Stromal cell of bone marrow (primary cell): ENCODE measurements at places on chromosomes 5 and 9.

DNA sequence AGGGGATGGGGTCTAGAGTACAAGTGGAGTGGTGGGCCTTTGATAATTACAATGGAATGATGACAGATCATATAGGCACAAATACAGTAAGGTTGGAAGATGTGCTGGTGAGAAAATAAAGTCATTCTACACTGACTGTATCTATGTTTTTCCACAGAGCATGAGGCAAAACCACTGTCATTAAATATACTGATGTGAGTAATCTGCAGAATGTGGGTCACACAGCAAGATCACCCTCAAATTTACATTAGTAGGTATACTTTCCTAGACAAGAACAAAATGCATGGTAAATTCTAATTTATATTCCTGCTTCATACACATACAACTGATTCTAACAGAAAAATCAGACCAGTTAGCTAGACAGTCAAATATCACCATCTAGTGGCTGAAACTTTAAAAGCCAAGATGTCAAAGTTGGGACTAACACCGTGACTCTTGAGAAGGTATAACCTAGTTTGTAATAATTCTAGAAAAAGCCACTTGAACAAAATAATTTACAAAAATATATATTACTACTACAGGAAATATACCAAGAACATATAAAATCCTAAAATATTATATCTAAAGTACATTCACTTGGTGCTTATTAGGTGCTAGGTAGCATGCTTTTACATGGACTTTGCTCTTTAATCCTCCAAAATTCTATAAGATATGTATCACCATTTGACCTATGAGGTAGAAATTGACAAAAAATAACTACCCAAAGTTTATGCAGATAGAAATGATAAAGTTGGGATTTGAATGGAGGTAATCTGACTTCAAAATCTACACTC, 19.5 kb downstream of the TTC33 start:
- DNase-seq = peak; percentile 36

DNA sequence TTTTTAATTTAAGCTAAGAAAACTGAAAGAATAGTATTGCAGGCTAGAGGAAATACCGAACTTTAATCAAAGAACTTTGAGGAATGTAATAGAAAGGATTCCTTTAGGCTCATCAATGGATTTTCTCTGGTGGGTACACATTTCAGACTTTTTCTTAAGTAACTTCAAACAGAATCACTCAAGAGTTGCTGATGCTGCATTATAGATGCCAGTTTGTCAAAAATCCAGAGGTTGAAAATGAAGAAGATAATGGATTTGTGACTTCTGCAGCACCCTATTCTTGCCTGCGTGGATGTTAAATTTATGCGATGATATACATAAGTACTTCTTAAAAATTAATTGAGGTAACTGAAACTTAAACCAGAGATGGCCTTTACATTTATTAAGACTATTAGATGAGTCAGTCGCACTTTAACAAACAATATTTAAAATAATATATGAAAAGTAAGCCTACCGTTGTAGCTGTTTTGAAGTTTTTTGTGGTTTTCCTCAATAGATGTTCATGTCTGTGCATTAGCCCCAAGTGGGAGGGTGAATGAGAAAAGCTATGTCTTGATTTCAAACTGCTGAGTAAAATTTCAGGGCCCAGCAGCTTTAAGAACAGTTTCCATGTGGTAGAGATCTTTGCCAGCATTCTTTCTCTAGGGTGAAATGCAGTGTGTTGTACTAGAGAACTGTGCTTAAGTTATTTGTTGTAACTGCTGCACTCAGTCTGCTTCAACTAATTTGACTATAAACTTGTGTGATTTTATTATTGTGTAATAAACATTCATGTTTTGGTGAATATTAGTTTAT, at the start of gene OGN:
Gene OGN, minus strand, starts transcription at position 537 of the 795 bp plus-strand sequence. CDS start 1,171 bp downstream, outside the sequence.
- no peak for DNase-seq

DNA sequence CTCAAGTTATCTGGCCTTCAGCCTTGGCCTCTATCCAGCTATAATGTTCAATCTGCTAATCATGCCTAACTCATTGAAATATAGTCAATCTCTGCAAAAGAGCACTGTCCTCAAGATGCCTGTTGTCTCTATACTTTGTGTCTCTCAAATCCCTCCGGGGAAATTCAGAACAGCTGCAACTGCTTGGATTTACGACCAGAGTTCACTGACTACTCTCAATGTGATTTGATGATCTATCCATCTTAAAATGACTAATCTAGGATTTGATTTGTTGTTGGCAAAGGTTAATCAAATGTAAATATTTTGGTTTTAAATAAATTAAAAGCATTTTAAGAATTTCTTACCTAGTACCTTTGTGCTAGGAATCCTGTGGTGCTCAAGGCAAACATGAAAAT, 40.9 kb downstream of the SVEP1 start:
- DNase-seq = no peak

GRCh38 chr5:82129723-82130285, 148.3 kb downstream of the RPS23 start:
- DNase-seq = no peak

- DNase-seq = no peak
These were observed 368 bp upstream of the FRMPD1 start for GRCh38 chr9:37650299-37650872.

GRCh38 chr5:80219391-80219790, 36.5 kb downstream of the SERINC5 start:
- DNase-seq = no peak

DNA sequence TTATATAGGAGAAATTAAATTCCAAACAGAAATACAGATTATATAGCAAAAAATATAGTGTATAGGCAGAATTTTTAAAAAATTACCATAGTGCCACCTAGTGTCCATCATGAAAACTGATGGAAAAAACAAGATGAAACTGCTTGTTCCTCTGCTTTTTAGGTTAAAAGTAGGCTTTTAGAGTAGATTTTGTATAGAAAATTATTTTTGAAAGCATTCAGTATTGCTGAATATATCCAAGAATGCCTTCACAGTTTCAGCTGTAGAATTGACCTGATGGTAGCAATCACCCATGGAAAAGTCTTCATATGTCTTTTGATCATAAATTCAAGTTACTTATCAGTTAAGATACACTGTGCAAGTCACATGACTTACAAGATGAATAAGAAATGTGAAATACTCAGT, 19.7 kb downstream of the RIOK2 start:
- no peak for DNase-seq

DNA sequence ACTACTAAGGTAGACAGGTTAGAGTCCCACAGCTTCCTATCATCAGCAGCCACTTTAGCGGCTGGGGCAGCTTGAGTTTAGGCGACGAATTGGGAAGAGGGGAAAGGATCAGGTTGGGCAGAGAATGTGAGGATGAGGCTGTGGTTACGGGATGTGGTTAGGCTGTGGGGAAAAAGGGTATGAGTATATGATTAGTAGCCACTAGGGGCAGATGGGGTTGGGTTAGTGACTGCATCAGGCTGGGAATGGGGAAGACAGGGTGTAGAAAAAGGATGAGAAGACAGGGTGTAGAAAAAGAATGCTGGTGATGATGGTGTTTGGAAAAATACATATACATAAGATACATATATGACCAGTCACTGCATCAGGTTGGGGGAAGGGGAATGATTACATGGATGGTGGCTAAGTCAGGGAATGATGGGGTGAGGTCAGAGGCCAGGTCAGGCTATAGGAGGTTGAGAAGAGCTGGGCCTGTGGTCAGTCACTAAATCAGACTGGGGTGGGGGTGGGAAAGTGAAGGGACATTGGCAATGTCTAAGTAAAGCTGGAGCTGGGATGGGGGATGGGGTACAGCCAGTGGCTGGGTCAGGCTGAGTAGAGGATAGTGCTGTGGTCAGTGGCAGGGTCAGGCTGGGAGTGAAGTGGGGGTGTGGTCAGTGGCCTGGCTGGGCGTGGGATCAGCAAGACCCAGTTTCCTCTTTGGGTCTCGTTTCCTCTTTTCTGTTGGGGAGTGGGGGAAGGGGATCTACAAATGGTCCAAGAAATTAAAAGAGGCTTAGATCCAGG, 2.1 kb downstream of the TLN1 start:
- DNase-seq = peak; percentile 73

- no peak for DNase-seq
These were observed 339.0 kb downstream of the NSG2 start for GRCh38 chr5:174384509-174384947.

DNA sequence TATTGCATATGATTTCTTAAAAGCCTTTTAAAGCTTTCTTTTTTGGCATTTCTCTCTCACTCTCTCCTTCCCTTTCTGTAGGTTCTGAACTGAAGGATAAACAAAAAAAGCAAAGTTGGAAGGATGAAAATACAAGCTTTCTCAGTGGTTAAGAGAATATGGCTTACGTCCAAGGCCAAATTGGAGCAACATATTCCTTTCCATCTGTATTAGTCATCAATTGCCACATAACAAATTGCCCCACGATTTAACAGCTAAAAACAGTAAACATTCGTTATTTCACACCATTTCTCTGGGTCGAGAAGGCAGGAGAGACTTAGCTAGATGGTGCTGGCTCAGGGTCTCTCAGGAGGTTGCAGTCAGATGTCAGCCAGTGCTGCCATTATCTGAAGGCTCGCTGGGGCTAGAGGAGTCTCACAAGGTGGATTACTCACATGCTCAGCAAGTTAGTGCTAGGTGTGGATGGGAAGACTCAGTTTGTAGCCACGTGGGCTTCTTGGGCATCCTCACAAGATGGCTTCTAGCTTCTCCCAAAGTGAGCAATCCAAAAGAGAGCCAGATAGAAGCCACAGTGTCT, 2.0 kb upstream of the ROR2 start:
- no peak for DNase-seq

DNA sequence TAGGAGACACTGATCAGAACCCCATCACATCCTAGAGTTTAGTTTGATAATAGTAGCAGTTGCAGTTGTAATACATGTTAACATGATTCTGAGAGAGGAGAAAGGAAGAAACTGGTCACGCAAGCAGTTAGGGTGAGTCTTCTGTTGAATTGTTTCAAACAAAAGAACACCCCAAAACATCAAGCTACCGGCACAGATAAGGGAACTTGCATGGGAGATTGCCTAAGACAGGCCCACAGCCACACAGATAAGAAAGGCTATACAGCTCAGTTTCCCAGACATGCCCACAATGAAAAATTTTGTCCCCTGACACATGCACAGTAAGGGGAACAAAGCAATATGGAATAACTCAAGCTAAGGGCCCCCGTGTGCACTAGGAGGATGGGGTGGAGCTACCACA, 15.9 kb downstream of the HSPB3 start:
- DNase-seq = no peak

GRCh38 chr9:102700936-102701335, 294.2 kb upstream of the CYLC2 start:
- DNase-seq = no peak

GRCh38 chr9:130237076-130237475, 28.5 kb upstream of the HMCN2 start:
- DNase-seq = no peak

GRCh38 chr5:1351156-1351555, 6.3 kb upstream of the CLPTM1L start:
- no peak for DNase-seq

DNA sequence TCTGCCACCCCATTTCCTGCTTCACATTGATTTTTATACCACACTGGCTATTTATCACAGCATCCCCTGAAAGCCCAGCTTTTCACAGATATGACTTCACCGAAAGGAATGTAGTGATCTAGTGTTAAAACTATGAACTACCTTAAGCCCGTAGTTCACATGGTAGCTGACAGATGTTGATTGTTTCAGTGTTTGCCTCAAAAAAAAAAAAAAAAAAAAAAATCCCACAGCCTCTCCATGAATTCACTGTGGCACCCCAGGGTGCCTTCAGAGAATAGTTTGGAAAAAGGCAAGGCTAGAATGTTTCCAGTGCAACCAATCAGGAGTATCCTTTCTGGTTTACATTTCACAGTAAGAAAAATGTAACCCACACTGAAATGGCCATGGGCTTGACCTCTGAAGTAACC, 37.1 kb downstream of the GLIS3 start:
- DNase-seq = no peak

DNA sequence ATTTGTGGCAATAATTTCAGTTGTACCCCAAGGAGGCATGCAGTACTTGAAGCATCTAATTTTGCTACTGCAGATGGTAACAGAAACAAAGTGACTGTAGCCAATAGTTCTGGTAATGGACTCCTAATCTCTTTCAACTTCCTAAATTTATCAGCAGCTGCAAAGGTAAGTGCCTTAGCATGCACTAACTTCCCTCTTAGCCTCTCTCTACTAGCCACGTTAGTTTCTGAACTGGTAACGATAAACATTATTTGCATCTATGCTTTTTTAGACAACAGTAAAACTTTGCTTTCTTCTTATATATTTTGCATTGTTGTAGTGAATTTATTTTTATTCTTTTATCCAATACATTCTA, 6.2 kb upstream of the CKS2 start:
- DNase-seq = no peak

- DNase-seq = no peak
These were observed 880 bp downstream of the CARD19 start for GRCh38 chr9:93096811-93097382.

DNA sequence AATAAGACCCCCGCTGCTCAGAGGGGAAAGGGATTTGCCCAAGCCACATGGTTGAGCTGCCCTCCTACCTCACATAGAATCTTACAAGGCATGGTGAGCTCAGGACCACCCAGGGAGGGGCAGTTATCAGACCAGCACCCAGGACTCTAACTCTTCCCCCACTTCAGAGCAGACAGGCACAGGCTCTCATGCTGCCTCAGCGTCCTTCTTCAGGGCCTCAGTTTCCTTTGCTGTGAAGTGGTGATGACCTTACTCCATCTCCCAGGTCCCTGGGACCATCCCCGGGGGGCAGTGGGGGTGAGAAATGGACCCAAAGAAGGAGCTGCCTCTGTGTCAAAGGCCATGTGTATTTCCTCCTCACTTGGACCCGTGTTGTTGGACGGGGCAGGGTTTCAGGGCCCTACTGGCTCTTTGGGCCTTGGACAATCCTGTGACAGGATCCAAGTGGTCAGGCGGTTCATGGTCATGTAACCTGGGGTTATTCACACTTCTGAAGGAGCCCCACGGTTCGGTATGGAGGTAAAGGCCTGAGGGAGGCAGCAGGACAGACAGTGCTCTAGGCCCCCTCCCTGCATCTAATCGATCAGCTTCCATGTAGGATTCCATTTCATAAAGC, 31.7 kb upstream of the CSF1R start:
- no peak for DNase-seq

- no peak for DNase-seq
These were observed 36.7 kb downstream of the GPR21 start for GRCh38 chr9:123070198-123070597.

GRCh38 chr5:1445689-1446601, 705 bp upstream of the SLC6A3 start:
- DNase-seq = no peak

GRCh38 chr5:72273547-72273946, 46.5 kb downstream of the MRPS27 start:
- DNase-seq = no peak

- peak; percentile 57 for DNase-seq
These were observed 44.0 kb downstream of the TNPO1 start for GRCh38 chr5:72860499-72860898.

GRCh38 chr5:135560858-135561257, 17.9 kb downstream of the CXCL14 start:
- peak; percentile 55 for DNase-seq

GRCh38 chr9:124040935-124041816, 29.6 kb downstream of the LHX2 start:
- no peak for DNase-seq

GRCh38 chr9:16710888-16711287, 159.6 kb downstream of the BNC2 start:
- no peak for DNase-seq
